Breast epithelium (tissue), 4 donors: ENCODE measurements at places on chromosomes 3 and 15. TPM values are rescaled to one million over a fixed set of nuclear protein-coding genes. Genes with fewer than 3 reads are reported as not detected.

The HES1 gene
- 6.6 TPM for total RNA-seq

The MYL3 gene
- 5.9 TPM for total RNA-seq

The ISL2 gene
- not detected for total RNA-seq

The CNTN3 gene
- 3.6 TPM for total RNA-seq

The RBPMS2 gene
- not detected for total RNA-seq

The PLSCR4 gene
- 85.5 TPM for total RNA-seq

The SCN11A gene
- 0.15 TPM for total RNA-seq

The TRAT1 gene
- total RNA-seq, result 0.88 TPM

The DPPA4 gene
- total RNA-seq, result not detected

The CHAC1 gene
- 2.9 TPM for total RNA-seq

The GXYLT2 gene
- 5.6 TPM for total RNA-seq

The PTX3 gene
- 10.1 TPM for total RNA-seq

The PTPRG gene
- total RNA-seq, result 42.3 TPM

The CNTN6 gene
- under 0.01 TPM for total RNA-seq

The FBXW12 gene
- total RNA-seq, result 0.66 TPM

The MFGE8 gene
- total RNA-seq, result 226 TPM

The PLA1A gene
- 0.59 TPM for total RNA-seq

The SLC15A2 gene
- 4.1 TPM for total RNA-seq

The CFAP161 gene
- total RNA-seq, result not detected

The DPPA2 gene
- total RNA-seq, result not detected

The EAF2 gene
- 9.2 TPM for total RNA-seq

The CPN2 gene
- 0.16 TPM for total RNA-seq

The INTS14 gene
- 54.3 TPM for total RNA-seq

The CMTM6 gene
- 52.6 TPM for total RNA-seq

The SYNPR gene
- not detected for total RNA-seq

The CISH gene
- 29.6 TPM for total RNA-seq

The ISLR2 gene
- total RNA-seq, result 0.88 TPM

The CCDC54 gene
- total RNA-seq, result not detected
